ENCODE measurements at places on chromosomes 3 and 15.

GRCh38 chr3:13931172-13931571 lies 51.3 kb upstream of the WNT7A start:
- peaks cover 9% of the 10 kb centered on the region for H3K36me3 ChIP-seq
- H3K4me3 ChIP-seq, result peak overlapping the region; percentile 5
- no peak for DNase-seq
- H3K4me1 ChIP-seq, result no peaks in the 10 kb centered on the region

- H3K4me1 ChIP-seq, result no peaks in the 10 kb centered on the region
- no peak overlapping the region for H3K4me3 ChIP-seq
These were observed 65.8 kb upstream of the CFAP20DC start for GRCh38 chr3:59115364-59116232.

DNA sequence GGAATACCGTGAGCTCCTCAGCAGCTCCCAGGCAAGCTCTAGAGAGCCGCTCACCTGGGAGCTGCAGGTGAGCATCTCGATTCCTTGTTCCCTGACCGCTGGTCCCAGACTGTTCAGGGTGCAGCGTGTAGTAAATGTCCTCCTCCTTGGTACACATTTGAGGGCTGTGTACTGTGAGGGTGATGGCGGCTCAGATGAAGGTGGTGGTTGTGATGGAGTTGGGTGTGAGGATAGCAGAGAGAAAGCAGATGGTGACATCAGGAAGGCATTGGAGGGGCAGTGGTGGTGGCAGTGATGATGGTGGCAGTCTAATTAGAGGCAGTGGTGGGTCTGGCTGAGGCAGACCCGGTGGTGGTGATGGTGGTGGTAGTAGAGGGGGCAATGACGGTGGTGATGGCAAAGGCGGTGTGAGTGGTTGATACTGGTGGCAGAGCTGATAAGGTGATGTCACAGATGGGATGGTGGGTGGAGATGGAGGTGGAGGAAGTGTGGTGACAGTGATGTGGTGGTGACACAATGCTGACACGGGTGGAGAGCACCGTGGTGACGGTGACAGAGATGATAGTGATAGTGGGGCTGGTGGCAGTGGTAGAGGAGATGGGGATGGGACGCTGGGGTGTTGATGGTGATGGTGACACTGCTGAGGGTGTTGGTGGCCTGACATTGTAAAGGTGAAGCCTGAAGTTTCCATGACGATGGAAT lies at the start of gene DNAJB8:
Gene DNAJB8 (minus strand): TSS at position 51 of the 702 bp plus-strand sequence. CDS start 3,645 bp downstream, outside the sequence.
- no peak for DNase-seq
- H3K27me3 ChIP-seq, result peaks cover 21% of the 10 kb centered on the region
- no peak within 1 kb of the TSS for H3K27ac ChIP-seq
- H3K36me3 ChIP-seq, result no peaks in the 10 kb centered on the region
- peaks cover 8% of the 10 kb centered on the region for H3K4me1 ChIP-seq

DNA sequence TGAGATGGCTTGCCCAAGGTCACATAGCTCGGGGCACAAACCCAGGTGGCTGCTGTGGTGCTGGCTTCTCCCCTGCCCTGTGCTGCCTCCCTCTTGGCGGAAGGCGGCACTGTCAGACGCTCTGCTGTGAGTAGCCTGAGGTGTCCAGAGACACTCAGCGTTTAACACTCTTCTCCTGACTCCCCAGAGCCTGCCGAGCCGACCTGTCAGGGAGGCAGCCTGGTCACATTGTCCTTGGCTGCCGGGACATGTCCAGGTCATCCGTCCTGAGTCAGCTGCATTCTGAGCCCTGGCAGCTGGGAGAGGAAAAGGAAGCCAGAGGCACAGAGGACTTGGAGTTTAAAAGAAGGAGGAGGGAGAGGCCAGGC lies 4.7 kb downstream of the LMAN1L start:
- H3K27me3 ChIP-seq, result no peaks in the 10 kb centered on the region
- H3K27ac ChIP-seq, result no peak overlapping the region
- H3K4me3 ChIP-seq, result no peak overlapping the region
- DNase-seq, result no peak
- H3K36me3 ChIP-seq, result no peaks in the 10 kb centered on the region

- peak; percentile 38 for DNase-seq
- no peak overlapping the region for H3K27ac ChIP-seq
- H3K36me3 ChIP-seq, result no peaks in the 10 kb centered on the region
These were observed 15.1 kb downstream of the GRIP2 start for GRCh38 chr3:14524920-14525660.

DNA sequence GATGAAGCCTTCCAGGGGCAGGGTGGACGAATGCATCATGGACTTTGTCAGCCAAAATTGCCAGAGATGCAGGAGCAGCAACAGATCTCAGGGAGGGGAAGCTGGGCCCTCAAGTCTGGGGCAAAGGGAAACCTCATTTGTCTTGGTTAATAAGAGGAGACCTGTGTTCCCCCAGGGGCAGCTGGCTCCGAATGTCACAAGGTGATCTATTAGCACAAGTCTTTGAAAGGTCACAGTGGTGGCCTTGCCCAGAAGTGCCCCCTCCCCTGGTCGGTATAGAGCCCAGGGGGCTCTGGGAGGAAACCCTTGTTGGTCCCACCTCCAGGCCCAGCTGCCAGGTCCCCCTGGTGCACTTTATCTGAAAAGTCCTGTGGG lies 46.2 kb downstream of the ABTB1 start:
- no peak for DNase-seq
- no peaks in the 10 kb centered on the region for H3K4me1 ChIP-seq
- H3K36me3 ChIP-seq, result no peaks in the 10 kb centered on the region
- H3K27ac ChIP-seq, result no peak overlapping the region
- H3K27me3 ChIP-seq, result no peaks in the 10 kb centered on the region
- H3K4me3 ChIP-seq, result no peak overlapping the region

GRCh38 chr15:95567686-95568085 lies 762.8 kb upstream of the NR2F2 start:
- no peak for DNase-seq
- H3K27ac ChIP-seq, result no peak overlapping the region
- H3K4me1 ChIP-seq, result peaks cover 7% of the 10 kb centered on the region
- H3K36me3 ChIP-seq, result peaks cover 15% of the 10 kb centered on the region

- H3K36me3 ChIP-seq, result peaks cover 24% of the 10 kb centered on the region
- DNase-seq, result no peak
- H3K4me3 ChIP-seq, result peak overlapping the region; percentile 76
- peaks cover 51% of the 10 kb centered on the region for H3K27me3 ChIP-seq
- peaks cover 11% of the 10 kb centered on the region for H3K4me1 ChIP-seq
These were observed 4.2 kb downstream of the OCA2 start for GRCh38 chr15:28094732-28095521.

GRCh38 chr3:37139567-37140052 lies 34.8 kb downstream of the LRRFIP2 start:
- no peak overlapping the region for H3K4me3 ChIP-seq
- H3K27me3 ChIP-seq, result no peaks in the 10 kb centered on the region
- no peak for DNase-seq
- no peak overlapping the region for H3K27ac ChIP-seq
- peaks cover 18% of the 10 kb centered on the region for H3K4me1 ChIP-seq

GRCh38 chr3:177778633-177779032 lies 581.4 kb upstream of the TBL1XR1 start:
- peaks cover 4% of the 10 kb centered on the region for H3K36me3 ChIP-seq
- H3K27me3 ChIP-seq, result no peaks in the 10 kb centered on the region
- H3K27ac ChIP-seq, result peak overlapping the region; percentile 56
- peak; percentile 64 for DNase-seq
- peaks cover 19% of the 10 kb centered on the region for H3K4me1 ChIP-seq
- H3K4me3 ChIP-seq, result peak overlapping the region; percentile 61

DNA sequence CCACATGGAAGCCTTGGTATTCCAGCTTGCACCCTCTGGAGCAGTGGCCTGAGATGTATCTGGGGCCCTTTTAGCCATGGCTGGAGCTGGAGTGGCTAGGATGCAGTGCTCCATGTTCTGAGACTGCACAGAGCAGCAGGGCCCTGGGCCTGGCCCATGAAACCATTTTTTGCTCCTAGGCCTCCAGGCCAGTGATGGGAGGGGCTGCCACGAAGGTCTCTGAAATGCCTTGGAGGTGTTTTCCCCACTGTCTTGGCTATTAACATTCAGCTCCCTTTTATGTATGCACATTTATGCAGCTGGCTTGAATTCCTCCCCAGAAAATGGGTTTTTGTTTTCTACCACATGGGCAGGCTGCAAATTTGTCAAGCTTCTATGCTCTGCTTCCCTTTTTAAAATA lies 43.0 kb upstream of the MYRIP start:
- no peaks in the 10 kb centered on the region for H3K36me3 ChIP-seq
- no peaks in the 10 kb centered on the region for H3K27me3 ChIP-seq
- DNase-seq, result no peak
- no peak overlapping the region for H3K4me3 ChIP-seq
- H3K4me1 ChIP-seq, result no peaks in the 10 kb centered on the region
- H3K27ac ChIP-seq, result no peak overlapping the region

DNA sequence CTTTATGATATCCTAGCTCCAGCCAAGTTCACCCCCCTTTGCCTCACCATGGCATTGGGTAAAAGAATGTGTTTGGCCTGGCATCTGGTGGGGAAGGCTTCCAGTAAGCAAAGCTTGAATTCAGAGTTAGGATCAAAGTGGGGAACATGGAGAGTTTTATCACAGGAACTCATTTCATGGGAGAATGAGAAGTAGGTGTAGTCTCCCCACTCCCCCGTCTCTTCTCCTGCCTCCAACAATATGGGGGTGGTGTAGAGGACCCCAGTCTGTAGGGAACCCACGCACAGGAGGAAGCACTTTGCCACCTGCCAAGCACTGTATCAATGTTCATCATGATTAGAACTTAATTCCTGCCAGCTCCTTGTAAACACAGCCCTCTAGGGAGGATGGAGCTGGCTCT lies 200.5 kb downstream of the UACA start:
- no peak for DNase-seq
- H3K4me1 ChIP-seq, result peaks cover 9% of the 10 kb centered on the region
- no peak overlapping the region for H3K4me3 ChIP-seq

- no peaks in the 10 kb centered on the region for H3K4me1 ChIP-seq
- H3K27me3 ChIP-seq, result peaks cover 26% of the 10 kb centered on the region
- H3K4me3 ChIP-seq, result no peak overlapping the region
- no peak for DNase-seq
- H3K27ac ChIP-seq, result no peak overlapping the region
These were observed 45.0 kb upstream of the SPRED1 start for GRCh38 chr15:38207621-38208020.

GRCh38 chr3:170465955-170466354 lies 47.3 kb downstream of the CLDN11 start:
- H3K27me3 ChIP-seq, result peaks cover 26% of the 10 kb centered on the region
- DNase-seq, result no peak
- no peak overlapping the region for H3K4me3 ChIP-seq
- no peaks in the 10 kb centered on the region for H3K4me1 ChIP-seq

- H3K36me3 ChIP-seq, result peaks cover 40% of the 10 kb centered on the region
- DNase-seq, result no peak
- H3K27me3 ChIP-seq, result no peaks in the 10 kb centered on the region
- H3K4me1 ChIP-seq, result peaks cover 22% of the 10 kb centered on the region
- no peak overlapping the region for H3K4me3 ChIP-seq
These were observed 11.6 kb downstream of the ATOSA start for GRCh38 chr15:52667597-52667996.

DNA sequence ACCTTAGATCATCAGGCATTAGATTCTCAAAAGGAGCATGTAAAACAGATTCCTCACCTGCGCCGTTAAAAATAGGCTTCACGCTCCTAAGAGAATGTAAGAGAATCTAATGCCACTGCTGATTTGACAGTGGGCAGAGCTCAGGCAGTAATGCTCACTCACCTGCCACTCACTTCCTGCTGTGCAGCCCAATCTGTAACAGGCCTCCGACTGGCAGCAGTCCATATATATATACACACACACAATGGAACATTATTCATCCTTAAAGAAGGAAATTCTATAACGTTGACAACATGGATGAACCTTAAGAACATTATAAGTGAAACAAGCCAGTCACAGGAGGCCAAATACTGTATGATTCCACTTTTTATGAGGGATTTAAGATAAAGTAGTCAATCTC lies 24.5 kb downstream of the ZNF148 start:
- no peak overlapping the region for H3K4me3 ChIP-seq
- H3K27ac ChIP-seq, result no peak overlapping the region
- H3K36me3 ChIP-seq, result peaks cover 6% of the 10 kb centered on the region
- DNase-seq, result no peak

DNA sequence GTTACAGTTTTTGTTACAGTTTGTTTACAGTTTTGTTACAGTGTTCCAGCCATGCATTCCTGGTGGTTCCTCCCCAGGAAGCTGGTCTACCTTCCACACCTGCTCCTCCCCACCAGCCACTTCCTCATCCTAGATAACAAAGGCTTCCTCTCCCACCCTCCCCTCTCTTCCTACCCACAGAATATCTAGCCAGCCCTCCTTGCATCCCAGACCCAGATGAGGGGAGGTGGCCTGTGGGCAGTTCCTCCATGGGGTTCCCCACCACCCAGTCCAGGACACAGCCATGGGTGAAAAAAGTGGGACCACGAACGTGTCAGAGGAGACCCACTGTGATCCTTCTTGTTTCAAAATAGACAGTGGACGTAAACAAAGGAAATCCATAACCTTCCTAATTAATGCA lies 122.8 kb upstream of the ABHD17C start:
- H3K27me3 ChIP-seq, result peaks cover 7% of the 10 kb centered on the region
- no peaks in the 10 kb centered on the region for H3K4me1 ChIP-seq
- no peak overlapping the region for H3K4me3 ChIP-seq
- no peaks in the 10 kb centered on the region for H3K36me3 ChIP-seq
- DNase-seq, result no peak

- H3K36me3 ChIP-seq, result no peaks in the 10 kb centered on the region
- no peak for DNase-seq
- H3K27me3 ChIP-seq, result no peaks in the 10 kb centered on the region
These were observed 181.0 kb downstream of the ATG7 start for GRCh38 chr3:11452885-11453847.

DNA sequence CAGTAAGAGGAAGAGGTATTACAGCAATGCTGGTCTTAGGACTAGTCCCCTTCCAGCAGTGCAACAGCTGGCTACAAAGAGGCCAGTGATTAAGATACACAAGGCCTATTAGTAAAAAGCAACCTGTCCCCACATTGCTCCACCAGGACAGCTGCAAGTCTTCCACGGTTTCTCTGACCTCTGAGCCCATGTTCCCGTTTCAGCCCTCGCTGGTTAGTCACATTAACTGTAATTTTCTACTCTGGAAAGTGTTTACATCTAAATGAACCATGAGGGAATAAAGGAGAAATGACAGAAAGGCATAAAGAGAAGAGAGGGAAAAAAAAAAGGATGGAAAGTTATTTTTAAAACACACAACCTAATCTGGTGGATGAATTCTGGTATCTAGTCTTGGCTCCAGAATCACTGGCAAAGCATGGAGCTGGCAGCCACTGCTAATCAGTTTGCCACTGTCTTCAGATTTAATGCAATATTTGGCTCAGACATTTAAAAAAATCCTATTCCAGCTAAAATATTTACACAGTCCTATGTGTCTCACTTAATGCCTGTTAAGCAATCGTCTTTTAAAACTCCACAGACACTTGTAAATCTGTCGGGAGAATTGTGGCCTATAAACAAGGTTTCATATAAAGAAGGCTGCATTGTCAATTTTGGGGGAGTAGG lies 154.9 kb downstream of the GREM1 start:
- H3K27me3 ChIP-seq, result no peaks in the 10 kb centered on the region
- H3K27ac ChIP-seq, result no peak overlapping the region
- H3K4me3 ChIP-seq, result no peak overlapping the region
- DNase-seq, result no peak
- no peaks in the 10 kb centered on the region for H3K36me3 ChIP-seq
- no peaks in the 10 kb centered on the region for H3K4me1 ChIP-seq
